ENCODE measurements at places on chromosomes 1 and 21.

DNA sequence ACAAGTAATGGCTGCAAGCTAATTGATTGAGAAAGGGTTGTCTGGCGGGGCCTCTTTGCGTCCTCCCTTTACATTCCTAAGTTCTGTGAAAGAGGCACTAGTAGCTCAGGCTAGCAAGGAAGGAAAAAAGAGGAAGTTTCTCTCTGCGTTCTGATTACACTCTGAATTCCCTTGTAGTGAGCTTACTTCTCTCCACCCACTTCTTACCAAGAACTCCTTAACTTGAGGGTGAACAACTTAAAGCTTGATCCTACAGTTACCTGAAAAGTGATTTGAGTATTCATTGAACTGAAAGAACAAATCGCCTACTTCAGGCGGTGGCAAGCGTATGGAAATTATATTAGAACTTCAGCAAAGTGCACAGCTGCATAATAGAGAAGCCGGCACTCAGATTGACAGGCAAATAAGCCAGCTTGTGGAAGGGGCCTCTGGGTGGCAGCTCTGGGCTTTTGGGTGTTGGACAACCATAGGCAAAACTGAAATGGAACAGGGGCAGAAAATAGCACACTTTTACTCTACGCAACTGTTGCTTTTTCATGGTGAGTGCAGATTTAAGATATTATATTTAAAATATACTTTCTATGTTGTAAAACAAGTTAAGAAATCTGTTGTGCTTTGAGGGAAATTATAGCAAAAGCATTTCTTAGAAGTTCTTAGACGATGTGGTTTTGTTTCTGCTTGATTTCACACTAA lies 464.5 kb downstream of the USP25 start:
- DNase-seq: peak; percentile 16

DNA sequence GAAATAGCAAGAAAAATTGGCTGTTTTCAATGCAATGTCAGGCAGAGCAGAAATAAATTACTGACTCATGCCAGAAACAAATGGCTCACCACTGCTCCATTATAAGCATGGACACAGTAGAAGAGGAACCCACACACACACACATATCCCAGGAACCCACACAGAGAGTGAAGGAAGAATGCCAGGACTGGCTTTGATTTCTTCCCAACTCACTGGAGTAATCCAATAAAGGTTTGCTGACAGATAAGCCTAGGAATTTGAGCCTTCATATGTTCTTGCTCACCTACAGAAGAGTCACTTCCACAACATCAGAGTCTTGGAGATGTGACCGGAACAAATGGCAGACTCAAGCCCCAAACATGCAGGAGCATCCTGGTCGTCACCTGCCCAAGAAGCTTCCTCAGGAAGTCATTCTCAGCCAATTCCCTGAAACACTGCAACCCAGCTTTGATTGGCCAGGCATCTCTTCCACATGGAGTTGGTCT lies 2.2 kb downstream of the SH3BP5L start:
- no peak for DNase-seq

- DNase-seq: no peak
Observed at GRCh38 chr1:181789395-181789794, 272.1 kb downstream of the ZNF648 start.

DNA sequence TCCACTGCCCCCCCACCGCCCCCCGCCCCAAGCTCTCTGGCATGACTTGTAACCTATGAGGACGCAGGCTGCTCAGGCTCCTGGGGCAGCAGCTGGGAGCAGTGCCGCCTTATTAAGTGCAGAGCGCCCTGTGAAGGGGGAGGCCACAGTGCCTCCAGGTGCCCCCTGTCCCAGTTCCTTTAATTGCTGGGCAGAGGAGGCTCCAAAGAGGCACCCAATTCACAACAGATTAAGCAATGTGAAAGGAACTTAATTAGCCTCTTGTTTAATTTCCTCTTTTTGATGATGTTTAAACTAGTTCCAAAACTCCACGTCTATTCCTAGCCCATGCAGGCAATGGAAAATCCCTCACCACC lies 3.0 kb downstream of the RXFP4 start:
- no peak for DNase-seq

- no peak for DNase-seq
Observed at GRCh38 chr1:78437941-78438340, 52.8 kb upstream of the PTGFR start.

DNA sequence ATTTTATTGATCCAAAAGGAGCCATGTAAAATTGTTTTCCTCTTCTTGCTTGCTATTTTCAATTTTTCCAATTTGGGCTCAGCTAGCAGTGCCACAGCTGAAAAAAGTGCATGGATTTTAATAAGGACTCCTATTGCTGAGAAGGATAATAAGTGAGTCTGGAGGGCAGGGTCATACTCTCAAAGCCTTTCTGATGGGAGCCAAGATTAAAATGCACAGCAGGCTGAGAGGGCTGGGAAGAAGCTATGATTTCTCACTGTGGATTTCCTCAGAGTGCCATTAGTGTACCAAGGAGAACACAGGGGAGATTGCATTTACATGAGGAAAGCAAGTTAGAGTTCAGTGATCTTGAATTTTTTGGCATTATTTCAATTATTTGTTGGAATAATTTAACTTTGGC lies 261.3 kb downstream of the ST6GALNAC3 start:
- DNase-seq: no peak

- peak; percentile 62 for DNase-seq
Observed at GRCh38 chr1:224874775-224875174, 54.7 kb upstream of the DNAH14 start.

DNA sequence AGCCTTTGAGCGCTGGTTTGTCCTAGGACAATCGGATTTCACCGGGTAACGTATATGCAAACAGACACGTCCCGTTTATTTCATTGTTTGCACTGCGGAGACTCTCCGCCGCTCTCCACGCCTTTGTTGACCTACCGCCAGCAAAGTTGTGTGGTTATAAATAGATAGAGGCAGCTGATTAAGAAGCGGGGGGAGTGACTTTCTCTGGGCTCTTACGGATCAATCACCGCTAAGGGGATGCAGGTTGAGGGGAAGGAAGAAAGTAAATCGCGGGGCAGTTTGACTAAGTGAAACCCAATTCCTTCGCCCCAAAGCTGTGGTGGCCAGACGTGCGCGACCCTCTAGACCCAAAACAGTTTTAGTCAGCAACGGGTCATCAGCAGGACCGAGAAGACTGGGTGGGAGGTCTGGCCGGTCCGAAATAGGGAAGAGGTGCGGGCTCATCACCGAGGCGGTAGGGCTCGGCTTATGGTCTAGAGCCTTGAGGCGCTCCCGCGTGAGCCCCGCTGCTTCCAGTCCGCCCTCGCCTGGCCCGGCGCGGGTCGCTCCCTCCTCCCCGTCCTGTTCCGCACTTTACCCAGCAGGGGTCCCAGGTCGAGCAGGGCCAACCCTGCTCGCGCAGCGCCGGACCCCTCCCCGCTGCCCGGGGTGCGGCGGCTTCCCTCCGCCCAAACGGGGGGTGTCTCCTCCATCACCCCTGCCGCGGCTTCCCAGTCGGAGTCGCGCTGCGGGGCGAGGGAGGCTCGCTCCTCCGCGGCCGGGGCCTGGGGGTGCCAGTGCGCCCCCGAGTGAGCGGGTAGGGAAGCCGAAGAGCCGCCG lies 120.8 kb upstream of the RRP15 start:
- DNase-seq: peak; percentile 38

GRCh38 chr1:184785529-184785928 lies 30.9 kb upstream of the EDEM3 start:
- DNase-seq: no peak

- DNase-seq: no peak
Observed at GRCh38 chr1:203612932-203613682, 13.5 kb upstream of the ATP2B4 start.

- DNase-seq: no peak
Observed at GRCh38 chr1:23556635-23557470, 2.4 kb downstream of the ID3 start.

GRCh38 chr1:246897302-246897701 lies 34.4 kb downstream of the AHCTF1 start:
- DNase-seq: no peak

DNA sequence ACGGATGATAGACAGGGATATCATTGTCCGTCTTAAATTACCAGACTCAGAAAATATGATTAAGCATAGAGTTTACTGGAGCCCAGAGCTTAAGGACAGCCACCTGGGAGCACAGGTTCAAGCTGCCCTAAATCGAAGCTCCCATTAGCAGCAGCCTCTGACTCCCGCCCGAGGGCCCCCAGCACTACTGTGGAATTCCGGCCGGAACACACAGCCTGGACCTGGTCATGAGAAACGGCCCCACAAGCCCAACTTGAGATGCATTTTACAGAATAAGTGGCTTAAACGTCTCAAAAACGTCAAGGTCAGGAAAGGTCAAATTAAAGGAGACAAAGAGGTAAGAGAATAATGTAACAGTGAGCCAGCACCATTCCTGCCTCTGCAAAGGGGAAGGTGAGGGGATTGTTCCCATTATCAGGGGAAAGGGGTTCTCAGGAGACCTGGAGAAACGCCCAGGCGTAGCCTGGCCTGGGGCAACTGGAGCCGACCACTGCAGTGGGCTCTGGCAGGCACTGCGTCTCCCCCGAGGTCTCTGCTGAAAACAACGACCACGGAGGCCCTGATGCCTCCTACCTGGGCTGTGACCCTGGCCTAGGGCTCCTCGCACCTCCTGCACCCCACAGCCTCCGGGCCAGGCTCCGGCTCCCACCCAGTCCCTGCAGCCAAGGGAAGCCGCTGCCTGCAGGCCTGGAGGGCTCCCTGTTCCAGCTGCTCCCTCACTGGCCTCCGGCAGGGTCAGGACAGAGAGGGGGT lies 11.5 kb upstream of the COL6A1 start:
- DNase-seq: no peak

GRCh38 chr1:211591980-211592493 lies 13.1 kb upstream of the SLC30A1 start:
- no peak for DNase-seq

DNA sequence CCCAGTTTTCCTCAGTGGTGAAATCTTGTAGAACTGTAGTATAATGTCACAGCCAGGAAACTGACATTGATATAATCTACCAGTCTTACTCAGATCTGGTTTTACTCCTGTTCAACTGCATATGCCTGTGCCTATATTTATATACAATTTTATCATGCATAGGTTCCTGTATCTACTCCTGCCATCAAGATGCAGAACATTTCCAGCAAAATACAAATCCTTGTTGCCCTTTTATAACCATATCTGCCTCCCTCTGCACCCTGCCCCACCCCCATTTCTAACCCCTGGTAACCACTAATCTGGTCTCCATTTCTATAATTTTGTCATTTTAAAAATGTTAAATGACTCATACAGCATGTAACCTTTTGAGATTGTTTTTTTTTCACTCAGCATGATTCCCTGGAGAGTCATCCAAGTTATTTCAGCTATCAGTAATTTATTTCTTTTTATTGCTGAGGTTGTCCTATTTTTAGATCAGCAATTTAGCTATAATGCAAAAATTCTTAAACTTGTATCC lies 8.1 kb downstream of the UTP25 start:
- no peak for DNase-seq

DNA sequence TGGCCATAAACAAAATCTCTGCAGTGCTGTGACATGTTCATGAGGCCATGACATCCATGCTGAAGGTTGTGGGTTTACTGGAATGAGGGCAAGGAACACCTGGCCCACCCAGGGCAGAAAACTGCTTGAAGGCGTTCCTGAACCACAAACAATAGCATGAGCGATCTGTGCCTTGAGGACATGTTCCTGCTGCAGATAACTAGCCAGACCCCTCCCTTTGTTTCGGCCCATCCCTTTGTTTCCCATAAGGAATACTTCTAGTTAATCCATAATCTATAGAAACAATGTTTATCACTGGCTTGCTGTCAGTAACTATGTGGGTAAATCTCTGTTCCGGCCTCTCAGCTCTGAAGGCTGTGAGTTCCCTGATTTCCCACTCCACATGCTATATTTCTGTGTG lies 28.9 kb upstream of the ABCD3 start:
- no peak for DNase-seq

DNA sequence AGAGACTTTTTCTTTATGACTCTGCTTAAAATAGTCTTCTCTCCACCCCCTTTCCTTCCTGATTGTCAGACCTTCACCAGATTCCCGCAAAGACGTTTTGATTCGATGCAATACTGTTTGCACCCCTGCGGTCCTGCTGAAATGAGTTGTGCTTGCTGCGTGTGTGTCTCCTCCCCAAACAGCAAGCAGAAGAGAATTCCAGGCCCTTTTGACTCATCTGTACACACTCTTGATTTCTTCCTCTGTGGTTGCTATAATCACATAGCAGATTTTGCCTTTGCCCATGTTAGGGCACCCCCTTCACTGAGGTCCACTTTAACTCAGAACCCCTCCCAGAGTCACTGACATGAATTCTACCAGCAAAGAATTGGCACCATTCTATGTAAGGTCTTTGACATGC lies 136.5 kb downstream of the ZZZ3 start:
- no peak for DNase-seq

DNA sequence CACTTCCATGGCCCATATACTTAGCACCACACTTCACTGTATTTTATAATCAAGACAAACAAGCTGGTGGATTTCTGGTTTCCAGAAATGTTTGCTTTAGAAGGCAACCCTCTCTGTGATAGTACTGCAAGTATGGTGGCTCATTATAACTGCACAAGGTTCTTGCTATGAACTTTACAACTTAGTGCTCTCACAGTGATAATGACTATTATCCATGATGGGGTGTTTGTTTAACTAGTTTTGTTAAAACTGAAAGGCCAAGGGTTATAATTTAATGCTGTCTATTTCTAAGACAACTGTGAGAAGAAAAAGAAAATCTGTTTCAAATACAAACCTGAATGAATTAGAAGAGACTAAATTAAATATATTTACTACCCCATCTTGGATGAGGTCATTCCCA lies 903.2 kb downstream of the ADGRL2 start:
- DNase-seq: no peak

DNA sequence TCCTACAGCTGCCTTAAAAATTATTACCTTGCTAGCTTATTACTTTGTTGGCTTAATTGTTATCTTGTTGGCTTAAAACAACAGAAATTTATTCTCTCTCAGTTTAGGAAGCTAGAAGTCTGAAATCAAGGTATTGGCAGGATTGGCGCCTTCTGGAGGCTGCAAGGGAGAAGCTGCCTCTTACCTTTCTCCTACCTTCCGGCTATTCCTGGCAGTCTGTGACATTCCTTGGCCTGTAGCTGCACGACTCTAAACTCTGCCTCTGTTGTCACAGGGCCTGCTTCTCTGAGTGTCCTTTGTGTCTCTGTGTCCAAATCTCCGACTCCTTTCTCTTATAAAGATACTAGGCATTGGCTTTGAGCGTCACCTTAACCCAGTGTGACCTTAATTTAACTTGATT lies 579.9 kb upstream of the B3GALT2 start:
- DNase-seq: no peak

DNA sequence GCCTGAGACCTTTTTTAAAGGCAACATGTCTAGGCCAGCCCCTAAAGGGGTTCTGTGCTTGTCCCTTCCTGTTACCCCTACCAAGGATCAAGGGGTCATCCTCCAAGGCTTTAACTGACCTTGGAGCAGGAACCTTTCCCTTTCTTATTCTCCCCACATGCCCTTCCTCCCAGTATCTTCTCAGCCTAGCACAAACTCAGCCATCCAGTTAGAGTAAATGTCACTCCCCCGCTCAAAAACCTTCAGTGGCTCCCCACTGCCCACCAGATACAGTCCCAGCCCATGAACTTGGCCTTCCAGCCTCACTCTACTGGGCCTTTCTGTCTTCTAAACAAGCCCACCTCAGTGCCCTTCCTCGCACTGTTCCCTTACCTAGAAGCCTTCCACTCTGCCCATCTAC lies 8.8 kb downstream of the C1QB start:
- no peak for DNase-seq

Data from WERI-Rb-1 (cell line).